ENCODE measurements at places on chromosomes 16 and 17.

DNA sequence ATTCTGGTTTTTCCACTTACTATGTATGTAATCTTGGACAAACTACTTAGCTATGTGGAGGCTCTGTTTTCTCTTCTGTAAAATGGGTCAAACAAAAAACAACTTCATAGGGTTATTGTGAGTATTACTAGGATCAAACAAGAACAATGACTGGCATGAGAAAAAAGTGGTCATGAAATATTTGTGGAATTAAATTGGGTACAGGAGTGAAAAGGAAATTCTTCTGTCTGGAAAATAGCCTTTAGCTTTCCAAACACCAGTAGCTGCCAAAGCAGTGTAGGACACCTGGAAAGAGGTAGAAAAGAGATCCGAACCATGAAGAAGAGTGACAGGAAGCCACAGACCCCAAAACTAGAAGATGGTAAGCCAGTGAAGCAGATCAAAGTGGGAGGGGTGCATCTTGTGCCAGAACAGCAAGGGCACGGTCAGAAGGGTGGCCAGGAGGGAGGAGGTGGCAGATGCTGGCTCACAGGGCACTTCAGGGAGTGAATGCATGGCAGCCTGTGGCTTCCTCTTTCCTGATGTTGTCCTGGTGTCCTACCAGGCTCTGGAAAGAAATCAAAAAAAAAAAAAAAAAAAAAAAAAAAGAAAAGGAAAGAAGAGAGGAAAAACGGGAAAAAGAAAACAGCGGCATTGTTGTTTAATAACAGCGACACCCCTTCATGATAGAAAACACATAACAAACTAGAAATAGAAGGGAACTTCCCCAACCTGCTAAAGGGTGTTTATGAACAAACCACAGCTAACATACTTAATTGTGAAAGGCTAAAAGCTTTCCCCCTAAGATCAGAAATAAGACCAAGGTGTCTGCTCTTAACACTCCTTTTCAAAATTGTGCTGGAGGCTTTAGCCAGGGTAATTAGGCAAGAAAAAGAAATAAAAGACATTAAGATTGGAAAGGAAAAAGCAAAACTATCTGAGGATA, 67.9 kb downstream of the PCTP start:
- no peak for DNase-seq

- peak; percentile 25 for DNase-seq
Measured at GRCh38 chr17:14605267-14605599, 304.4 kb downstream of the HS3ST3B1 start.

DNA sequence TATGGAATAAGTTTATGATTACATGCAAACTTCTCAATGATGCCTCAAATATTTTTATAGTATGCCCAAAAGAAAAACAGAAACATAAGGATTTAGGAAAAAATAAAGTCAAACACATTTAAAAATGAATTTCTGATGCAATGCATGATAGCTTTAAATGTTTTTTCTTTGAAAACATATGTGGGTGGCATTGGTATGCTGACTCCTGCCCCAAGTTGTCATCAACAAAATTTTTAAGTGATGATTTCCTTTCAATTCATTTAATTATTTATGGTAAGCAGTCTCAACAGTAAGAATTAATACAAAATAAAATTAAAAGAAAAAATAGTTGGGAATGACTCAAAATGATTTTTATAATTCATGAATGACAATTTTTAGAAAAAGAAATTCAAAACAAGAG, 104.9 kb downstream of the CEP112 start:
- no peak for DNase-seq

DNA sequence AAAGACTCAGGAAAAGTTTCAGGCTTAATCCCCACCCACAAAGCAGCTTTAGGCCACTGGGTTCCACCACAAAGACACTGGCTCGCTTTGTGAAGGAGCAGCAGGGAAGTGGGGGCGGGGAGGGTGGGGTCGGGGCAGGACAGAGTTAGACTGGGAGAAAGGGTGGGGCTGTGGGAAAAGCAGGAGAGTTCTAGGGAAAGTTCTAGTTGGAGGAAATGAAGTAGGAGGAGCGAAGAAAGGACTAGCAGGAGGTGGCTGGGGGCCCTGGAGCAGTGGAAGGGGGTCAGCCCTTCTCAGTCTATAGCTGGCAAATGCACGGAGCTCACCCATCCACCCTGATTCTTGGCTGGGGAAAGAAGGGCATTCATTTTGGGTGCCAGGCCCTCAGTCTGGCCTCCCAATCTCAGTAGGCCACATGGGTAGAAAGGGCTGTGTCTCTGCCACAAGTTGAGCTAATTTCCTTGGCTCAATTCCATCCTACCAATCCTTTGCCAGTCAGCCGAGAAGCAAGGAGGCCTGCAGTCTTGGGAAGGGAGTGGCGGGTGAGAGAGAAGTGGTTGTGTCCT, 4.6 kb downstream of the INPP5K start:
- no peak for DNase-seq

DNA sequence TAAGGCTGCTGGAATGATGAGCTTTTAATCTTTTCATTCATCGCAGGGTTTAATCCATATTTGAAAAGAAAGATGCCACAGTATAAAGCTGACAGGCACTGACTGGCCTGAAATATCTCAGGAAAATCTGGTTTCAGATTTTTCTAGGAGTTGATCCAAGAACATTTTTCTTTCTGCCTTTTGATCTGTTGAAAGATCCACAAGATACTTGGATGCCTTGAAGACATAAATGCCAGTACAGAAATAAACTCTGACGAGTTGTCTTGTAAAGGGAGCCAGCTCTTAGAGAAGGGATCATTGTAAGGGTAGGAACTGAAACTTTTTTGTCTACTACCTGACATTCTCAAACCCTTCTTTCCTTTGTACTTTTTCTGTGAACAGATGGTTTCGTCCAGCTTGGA, 25.4 kb upstream of the KRT20 start:
- no peak for DNase-seq
